ENCODE measurements at places on chromosomes 16 and 17.
A peak's percentile ranks its signal among the peaks of the same experiment; 100 is the strongest.

DNA sequence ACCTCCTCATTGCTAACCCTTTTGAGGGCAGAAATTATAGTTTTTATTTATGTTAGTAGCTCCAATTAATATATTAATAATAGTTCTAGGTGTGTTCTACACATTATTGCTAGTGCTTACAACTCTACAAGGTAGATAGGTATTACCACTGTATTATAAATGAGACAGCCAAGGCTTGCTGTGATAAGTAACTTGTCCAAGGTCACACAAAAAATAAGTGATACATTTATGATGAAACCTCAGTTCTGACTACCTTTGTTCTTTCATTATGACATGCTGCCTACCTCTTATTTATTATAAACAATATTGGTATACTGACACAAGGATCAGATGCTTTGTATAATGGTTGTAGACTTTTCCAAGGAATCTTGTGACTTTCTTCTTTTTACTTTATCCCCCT, 41.2 kb downstream of the NFAT5 start:
- DNase-seq: no peak

DNA sequence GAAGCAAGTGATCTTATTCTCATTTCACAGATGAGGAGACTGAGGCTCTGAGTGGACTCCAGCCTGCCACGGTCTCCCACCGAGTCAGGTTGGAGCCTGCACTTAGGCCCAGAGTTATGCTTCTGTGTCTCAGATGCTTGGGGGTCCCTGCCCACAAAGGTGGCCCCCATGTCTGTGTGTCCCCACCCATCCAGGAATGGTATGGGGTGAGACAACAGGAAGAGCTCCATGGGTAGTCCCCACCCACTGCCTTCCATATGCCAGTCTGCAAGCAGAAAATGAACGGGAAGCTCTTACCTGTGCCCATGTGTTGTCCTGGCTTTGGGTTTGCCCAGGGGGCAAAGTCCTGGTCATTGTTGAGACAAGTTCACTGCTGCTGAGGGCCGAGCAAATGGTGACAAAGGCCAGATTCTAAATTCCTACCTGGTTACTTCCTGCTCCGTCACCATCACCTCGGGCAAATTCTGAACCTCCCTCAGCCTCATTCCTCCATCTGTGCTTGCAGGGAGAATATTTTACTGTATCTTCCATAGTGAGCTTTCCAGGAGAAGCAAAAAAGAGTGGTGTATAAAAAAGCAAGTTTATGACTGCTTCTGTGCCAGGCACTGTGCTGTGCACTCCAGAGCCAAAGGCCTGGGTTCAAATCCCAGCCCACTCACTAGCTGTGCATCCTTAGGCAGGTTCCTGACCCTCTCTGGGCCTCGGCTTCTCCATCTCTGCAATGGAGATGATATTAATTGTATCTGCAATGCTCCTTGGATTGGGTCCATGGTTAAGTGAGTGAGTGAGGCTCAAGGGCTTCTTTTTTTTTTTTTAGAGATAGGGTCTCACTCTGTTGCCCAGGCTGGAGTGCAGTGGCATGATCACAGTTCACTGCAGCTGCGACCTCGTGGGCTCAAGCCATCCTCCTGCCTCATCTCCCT, 9.3 kb downstream of the IL4R start:
- DNase-seq: peak; percentile 40

GRCh38 chr16:85146532-85146797, 34.2 kb upstream of the CIBAR2 start:
- DNase-seq: no peak

DNA sequence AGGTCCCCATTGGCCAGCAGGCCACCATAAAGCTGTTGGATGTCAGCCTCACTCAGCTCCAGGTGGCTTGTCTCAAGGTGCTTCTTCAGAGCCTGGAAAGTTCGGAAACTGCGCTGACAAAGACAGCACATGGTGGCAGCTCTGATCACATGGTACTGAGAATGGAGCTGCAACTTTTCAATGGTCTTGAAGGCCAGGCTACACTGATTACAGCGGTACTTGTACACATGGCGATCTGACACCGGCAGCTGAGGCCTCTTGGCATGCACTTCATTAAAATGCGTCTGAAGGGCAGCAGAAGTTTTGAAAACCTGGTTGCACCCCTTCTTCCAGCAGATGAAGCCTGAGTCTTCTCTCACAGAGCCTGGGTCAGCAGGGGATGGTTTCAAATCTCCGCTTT, 249.7 kb downstream of the ZFHX3 start:
- no peak for DNase-seq

- no peak for DNase-seq
Observed at GRCh38 chr17:74243013-74243755, 29.8 kb downstream of the TTYH2 start.

DNA sequence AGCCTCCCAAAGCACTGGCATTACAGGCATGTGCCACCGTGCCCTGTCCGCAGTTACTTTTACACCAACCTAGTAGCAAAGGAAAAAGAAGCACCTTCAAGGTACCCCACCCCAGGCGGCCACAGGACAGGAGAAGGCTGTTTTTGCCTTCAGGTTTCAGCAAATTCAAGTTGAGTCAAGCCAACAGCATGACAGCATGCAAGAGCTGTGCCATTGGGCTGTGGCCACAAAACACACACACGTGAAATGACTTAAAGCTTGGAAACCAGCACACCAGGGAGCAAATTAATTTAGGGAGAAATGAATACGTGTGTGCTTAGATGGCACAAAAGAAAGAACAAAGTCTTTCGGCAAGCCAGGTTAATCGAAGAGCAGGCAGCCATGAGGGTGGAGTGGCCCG, 39.7 kb downstream of the ERCC4 start:
- no peak for DNase-seq

GRCh38 chr16:54076006-54076504, 210.5 kb downstream of the IRX3 start:
- no peak for DNase-seq

DNA sequence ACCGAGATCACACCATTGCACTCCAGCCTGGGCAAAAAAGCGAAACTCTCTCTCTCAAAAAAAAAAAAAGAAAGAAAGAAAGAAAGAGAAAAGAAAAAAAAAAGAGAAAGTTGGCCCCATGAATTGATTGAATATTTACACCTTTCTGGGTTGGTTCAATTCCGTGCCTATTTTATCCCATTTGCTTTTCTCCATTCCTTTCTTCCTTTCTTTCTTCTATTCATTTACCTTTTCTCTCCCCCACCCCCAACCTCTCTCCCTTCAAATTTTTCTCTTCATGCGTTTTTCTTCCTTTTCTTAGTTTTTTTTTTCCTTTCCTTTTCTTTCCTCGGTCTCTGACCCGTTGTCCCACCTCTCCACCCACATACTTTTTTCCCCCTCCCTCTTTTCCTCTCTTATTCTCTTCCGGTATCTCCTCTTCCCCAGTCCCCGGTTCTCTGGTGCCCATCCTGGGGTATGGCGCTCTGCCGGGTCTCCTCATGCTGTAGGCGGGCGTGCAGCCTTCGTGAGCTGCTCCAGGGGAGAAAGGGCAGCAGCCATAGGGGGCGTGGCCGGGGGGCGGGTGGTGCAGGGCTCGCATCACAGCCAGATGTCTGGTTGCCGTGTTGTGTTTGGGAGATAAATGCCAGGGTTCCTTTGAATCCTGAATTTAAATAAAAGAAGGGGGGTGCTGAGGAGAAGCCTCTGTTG, 5.3 kb upstream of the COL1A1 start:
- peak; percentile 80 for DNase-seq

DNA sequence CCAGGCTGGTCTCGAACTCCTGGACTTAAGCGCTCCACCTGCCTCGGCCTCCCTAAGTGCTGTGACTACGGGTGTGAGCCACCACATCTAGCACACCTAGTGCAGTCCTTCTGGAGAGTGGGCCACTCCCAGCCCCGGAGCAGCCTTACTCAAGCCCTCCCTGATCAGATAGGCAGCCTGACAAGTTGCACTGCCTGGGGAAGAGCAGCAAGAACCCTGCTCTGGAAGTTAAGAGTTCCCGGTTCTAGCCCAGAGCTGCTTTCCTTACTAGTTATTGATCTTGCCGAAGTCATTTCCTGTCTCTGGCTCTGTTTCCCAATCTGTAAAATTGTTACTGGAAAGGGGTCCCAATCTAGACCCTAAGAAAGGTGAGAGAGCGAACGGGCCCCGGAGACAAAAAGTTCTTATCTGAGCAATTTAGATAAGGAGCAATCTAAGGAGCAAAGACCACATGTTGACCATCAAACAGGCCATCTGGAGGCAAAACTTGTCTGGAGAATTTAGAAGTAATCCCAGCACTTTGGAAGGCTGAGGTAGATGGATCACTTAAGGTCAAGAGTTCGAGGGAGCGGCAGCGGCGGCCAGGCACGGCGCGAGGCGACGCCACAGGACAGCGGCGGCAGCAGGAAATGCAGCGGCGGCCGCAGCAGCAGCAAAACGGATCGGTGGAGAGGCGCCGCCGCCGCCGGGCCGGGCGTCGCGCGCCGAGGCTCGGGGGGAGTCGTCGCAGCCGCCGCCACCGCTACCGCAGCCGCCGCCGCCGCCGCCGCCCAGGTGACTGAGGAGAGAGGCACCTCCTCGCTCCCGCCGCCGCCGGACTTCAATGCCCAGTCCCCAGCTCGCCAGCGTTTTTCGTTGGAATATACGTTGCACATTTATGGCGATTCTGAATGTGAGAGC, 4.3 kb upstream of the NAGLU start:
- peak; percentile 88 for DNase-seq

- DNase-seq: no peak
Observed at GRCh38 chr17:45290269-45290765, 26.5 kb downstream of the MAP3K14 start.

Data from aorta (tissue), 5 donors.